ENCODE measurements at places on chromosomes 16 and 17. TPM values are rescaled to one million over a fixed set of nuclear protein-coding genes. Genes with fewer than 3 reads are reported as not detected.

SOST gene
- not detected for total RNA-seq

DPEP3 gene
- not detected for total RNA-seq

ZKSCAN2 gene
- 6.2 TPM for total RNA-seq

CFAP119 gene
- 8.3 TPM for total RNA-seq

TMEM114 gene
- not detected for total RNA-seq

CD300E gene
- not detected for total RNA-seq

TPSG1 gene
- not detected for total RNA-seq

CTRB1 gene
- total RNA-seq = not detected

PDE6G gene
- total RNA-seq = 0.17 TPM

KIAA0513 gene
- 10.0 TPM for total RNA-seq

MT1G gene
- total RNA-seq = 2.3 TPM

NR1D1 gene
- 32.3 TPM for total RNA-seq

TMEM256 gene
- total RNA-seq = 63.4 TPM

CA5A gene
- total RNA-seq = not detected

Measured in mammary epithelial cell (primary cell).